ENCODE measurements at places on chromosomes 6 and 20.

DNA sequence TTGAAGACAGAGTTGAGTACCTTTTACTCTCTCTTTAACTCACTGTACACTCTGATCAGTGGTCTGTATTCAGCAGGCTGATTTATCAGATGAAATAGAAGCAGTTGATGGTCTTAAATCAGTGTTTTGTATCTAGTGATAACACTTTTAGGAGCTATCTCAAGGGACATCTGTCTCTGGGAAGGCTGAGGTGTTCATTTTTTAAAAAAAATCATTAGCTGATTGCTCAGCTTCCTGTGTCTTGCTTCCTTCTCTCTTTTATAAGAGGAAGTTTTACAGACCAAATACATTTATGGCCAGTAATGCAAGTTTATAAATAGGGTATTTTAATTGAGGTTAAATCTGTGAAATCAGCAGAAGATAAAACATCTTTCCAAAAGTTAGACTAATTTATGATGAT is 12.0 kb upstream of the CCDC170 start:
- no peak for DNase-seq

- DNase-seq = no peak
Measured at GRCh38 chr6:79525272-79526100, 11.7 kb downstream of the LCA5 start.

DNA sequence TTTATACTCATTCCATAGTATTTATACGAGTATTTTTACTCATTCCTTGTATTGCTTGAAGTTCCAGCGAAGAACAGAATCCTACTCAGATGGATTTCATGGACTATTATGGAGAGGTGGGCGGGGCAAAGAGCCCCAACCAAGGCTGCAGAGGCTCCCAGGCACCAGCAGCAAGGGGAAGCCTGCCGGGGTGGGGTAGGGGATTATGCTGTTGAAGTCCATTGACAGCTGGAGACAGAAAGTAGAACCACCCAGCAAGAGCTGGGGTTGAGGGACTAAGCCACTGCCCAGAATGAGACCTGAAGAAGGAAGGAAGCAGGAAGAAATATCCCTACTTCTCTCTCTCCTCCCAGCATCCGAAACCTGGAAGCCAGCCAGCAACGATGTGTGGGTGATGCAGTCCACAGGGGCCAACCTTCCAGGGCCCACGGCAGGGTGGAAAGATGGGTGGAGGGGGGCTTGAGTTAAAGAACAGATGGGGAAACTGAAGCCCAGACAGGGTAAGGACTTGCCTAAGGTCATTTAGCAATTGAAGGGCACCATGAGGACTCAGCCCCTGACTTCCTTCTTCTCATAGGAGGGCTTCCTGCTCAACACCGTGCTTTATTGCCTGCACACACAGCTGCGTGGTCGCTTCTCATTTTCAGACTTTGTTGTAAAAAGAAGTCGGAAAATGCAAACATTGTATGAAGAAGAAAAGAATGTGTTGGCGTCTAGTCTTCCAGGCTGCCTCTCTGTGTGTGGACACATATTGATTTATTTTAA is 18.3 kb upstream of the GTSF1L start:
- no peak for DNase-seq

GRCh38 chr20:4961746-4962145 is 39.6 kb downstream of the SLC23A2 start:
- no peak for DNase-seq

DNA sequence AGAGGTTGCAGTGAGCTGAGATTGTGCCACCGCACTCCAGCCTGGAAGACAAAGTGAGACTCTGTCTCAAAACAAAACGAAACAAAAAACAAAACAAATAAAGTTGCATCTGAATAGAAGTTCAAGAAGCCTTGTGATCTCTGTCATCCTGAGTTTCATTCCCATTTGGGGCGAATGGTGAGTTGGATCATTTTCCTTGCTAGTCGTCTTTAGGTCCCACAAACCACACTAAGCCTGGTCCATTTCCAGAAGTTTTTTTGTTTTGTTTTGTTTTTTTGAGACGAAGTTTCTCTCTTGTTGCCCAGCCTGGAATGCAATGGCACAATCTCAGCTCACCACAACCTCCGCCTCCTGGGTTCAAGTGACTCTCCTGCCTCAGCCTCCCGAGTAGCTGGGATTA is 33.8 kb downstream of the ZNF217 start:
- DNase-seq = no peak

- DNase-seq = no peak
Measured at GRCh38 chr6:90955246-90955645, 368.4 kb upstream of the MAP3K7 start.

- no peak for DNase-seq
Measured at GRCh38 chr6:100554228-100554627, 89.5 kb upstream of the SIM1 start.

DNA sequence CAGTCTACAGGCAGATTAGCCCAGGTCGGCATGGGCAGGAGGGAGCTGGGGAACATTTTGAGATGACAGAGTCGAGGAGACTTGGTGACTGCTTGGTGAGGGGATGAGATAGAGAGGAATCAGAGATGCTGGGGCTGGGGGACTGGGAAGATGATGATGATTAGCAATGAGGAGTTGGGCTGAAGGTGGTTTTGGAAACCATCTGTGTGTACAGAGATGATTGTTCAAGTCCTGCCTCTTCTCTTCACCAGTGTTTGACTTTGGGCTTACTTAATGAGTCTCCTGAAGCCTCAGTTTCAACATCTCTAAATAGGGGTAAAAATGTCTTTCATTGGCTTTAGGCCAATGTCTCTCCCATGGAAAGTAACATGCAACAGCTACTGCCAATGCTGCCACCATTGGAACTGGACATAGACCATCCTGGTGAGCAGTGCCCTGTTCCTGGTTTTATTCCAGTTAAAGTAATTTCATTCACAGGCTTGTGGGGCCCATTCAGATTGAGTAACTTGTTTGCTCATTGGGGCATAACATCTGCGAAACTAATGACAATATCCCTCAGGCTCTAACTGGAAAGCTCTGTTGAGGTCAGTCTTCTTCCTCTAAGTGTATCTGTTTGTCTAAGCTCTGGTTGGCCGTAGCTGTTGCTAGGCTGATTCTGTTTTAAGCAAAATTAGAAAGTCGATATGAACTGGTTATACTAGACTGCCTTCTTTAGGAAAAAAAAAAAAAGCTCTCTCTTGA is 99.1 kb downstream of the ARMC2 start:
- no peak for DNase-seq

DNA sequence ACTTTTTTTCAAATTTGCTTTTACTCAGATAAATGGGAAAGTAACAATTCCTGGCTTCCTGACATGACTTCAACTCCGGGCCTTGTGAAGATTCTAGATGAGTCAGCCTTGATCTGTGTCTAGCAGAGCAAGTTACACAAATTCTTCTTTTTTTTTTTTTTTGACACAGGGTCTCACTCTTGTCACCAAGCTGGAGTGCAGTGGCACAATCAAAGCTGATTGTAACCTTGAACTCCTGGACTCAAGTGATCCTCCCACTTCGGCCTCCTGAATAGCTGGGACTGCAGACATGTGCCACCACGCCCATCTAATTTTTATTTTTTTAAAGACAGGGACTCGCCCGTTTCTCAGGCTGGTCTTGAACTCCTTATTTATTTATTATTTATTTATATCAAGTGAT is 7.3 kb upstream of the ARHGAP18 start:
- no peak for DNase-seq

- no peak for DNase-seq
Measured at GRCh38 chr6:106773522-106773921, 144.1 kb downstream of the QRSL1 start.

DNA sequence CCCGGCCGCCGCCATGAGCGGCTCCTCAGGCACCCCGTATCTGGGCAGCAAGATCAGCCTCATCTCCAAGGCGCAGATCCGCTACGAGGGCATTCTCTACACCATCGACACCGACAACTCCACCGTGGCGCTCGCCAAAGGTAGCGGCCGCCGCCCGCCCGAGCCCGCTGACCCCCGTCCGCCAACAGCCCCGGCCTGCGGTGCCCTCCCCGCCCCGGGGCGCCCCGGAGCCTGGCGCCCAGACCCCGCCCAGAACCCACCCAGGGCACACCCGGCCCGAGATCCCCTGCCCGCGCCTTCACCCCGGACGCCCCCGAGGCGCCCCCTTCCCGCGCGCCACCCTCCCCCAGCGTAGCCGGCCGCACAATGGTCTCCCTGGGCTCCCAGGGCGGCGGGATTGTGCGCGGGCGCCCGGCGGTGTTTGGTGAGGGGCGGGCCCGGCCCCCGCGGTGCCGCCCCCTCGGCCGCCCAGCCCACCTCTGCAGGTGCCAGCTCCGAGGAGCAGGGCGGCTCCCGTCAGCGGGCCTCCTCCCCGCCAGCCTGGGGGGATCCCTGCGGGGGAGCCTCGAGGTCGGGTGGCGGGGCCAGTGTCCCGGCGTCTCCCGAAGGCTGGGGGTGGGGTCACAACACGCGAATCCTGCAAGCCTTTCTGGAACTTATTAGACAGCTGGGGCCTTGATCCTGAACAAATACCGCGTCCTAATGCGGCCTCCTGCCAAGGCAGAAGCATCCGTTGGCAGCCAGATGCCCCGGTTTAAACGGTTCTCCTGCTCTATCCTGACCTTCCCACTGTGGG is 577 bp downstream of the LSM14B start:
- DNase-seq = no peak

DNA sequence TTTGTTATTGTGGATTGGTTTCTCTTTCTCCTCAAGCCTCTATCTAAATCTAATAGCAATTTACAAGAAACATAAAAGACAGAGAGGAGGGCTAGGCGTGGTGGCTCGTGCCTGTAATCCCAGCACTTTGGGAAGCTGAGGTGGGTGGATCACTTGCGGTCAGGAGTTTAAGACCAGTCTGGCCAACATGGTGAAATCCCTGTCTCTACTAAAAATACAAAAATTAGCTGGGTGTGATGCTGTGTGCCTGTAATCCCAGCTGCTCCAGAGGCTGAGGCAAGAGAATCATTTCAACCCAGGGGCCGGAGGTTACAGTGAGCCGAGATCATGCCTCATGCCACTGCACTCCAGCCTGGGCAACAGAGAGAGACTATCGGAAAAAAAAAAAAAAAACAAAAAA is 46.6 kb downstream of the SLC2A12 start:
- DNase-seq = no peak

DNA sequence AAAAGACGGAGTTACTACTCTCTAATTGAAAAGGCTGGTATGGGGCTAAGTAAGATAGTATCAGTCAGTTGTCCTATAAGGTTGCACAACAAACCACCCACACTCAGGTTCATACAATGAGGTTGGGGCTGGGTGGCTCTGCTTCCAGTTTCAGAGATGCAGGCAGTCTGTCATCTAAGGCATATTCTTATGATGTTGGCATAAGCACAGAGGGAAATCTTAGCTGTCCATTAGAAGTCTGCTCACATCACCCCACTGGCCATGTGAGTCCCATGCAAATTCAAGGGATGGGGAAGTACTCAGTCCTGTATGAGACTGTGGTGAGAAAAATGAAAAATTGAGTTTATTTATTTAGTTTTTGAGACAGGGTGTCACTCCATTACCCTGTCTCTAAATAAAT is 118.6 kb downstream of the LAMP5 start:
- no peak for DNase-seq

- DNase-seq = no peak
Measured at GRCh38 chr6:75344455-75344854, 59.9 kb upstream of the TMEM30A start.

DNA sequence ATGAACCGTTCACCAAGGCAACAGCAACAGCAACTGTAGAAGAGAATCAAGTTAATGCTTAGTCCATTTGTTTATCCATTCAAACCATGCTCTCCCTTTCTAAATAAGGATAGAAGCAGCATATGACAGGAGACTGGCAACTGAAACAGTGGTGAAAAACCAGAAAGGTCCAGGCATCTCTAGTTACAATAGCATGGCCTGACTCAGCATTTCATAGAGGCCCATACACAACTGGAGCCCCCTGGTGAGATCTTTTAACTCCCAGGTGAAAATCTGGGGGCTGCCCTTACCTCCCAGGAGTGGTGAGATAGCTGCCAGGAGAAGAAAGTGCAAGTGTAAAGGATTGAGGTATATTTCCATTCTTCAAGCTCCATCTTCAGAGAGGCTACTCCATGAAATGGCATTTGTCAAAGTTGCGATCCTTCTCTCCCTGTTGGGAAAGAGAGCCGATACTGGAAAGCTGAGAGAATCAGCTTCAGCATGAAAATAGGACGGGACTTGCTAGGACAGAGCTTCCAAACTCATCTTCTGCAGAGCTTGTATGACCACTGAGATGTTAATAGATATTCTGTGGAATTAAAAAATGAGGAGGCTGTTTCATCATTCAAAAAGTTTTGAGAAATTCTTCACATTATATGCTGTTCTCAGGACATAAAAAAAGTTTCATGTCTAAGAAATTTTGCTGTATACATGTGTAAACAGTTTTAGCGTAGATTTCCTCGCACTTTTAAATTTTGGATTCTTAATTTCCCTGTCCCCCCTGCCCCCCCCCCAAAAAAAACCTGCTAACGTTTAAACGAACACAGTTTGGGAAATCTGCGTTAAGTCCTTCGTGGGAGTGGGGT is 10.9 kb upstream of the SLC2A12 start:
- no peak for DNase-seq

DNA sequence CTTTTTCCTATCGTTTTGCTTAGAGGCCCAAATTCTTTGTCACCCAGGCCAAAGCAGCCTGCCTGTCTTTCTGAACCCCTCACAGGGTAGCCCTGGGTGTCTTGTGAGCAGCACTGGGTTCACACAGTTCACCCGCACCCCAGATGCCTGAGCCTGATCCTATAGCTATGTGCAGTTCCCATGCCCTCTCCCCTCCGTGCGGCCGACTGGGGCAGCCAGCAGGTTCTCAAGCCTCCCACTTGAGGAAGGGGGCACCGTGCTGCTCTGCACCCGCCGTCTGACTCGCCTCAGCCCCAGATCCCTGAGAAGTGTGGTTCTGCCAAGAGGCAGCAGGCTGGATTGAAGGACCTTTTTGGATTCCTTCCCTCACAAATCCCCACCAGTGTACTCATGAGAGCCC is 89.0 kb downstream of the PSMB1 start:
- no peak for DNase-seq

DNA sequence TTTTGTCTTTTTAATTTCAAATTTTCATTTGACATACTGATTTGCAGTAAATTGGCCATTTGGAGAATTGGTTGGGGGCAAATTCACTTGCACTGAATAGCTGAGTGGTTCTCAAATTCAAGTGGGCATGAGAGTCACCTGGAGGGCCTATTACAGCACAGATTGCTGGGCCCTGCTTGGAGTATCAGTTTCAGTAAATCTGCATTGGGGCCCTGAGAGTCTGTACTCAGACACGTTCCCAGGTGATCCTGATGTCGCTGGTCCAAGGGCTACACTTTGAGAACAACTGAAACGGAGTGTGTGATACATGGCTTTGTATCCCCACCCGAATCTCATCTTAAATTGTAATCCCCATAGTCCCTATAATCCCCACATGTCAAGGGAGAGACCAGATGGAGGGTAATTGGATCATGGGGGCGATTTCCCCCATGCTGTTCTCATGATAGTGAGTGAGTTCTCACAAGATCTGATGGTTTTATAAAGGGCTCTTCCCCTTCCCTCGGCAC is 115.9 kb downstream of the KLHL32 start:
- DNase-seq = no peak

GRCh38 chr6:81436990-81437389 is 315.5 kb downstream of the TENT5A start:
- no peak for DNase-seq

DNA sequence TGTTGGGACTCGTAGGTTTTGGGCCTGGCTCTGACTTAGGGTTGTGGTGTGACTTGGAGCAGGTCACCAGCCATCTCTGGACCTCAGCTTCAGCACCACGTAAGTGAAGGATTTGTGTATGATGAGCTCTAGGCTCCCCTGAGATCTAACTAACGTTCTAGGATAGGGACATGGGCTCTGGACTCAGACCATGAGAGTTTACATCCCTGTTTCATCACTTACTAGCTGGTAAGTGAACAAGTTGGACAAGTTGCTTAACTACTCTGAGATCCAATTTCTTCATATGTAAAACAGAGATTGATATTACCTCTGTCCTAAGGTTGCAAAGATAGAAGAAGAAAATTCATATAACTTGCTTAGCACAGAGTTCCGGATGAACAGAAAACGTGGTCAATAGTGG is 20.3 kb upstream of the PNPLA1 start:
- DNase-seq = no peak
